NCI-H2107 (cell line): ENCODE measurements at places on chromosomes 6 and 20.

- no peak for DNase-seq
Observed at GRCh38 chr6:100382031-100382430, 82.7 kb downstream of the SIM1 start.

GRCh38 chr20:19631410-19631809, 126.6 kb upstream of the RIN2 start:
- no peak for DNase-seq

DNA sequence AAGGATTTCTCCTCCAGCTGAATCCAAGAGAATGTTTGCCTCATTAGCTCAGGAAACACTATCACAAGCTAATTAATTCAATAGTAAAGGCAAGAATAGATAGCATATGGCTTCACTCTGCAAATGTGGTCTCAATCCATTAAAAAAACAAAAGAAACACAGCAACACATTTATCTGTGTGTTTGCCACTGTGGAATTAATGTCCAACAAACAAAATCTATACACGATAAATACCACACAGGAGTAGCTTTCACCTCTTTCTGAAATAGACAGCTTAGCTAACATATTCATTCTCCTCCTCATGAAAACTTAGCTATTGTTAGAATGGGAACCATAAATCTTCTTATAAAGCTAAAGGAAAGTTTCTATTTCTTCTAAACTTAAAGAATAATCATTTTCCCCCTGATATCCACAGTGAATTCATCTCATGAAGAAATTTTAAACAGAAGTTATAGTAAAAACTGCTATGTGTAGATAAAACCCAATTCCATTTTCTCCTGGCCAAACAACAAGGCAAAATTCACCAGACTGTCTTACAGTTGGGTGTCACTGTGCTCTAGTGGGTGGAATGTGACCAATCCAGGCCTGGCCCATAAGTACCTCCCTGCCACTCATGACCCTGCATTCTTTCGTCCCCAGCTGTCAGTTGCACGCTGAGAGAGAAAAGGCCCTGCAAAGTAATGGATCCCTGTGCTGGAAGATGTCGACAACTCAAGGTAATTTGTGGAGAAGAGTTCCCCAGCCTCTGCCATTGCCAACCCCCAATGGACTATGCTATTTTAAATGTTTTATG, 92.9 kb upstream of the NRSN1 start:
- no peak for DNase-seq

DNA sequence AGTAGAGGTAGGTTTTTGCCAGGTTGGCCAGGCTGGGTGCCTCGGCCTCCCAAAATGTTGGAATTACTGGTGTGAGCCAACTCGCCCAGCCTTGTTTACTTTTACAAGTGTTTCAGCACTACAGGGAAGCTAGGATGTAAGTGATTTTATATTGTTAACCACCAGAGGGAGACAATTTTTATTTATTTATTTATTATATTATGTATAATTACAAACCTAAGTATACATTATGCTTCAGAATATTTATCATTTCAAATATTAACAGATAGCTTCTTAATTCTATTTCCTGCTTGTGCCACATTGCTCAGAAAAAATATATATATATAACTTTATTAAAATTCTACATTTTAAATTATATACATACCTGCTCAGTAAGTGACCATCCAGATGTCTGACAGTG, 9.8 kb downstream of the MMUT start:
- no peak for DNase-seq
